MM.1S (cell line): ENCODE measurements at places on chromosomes 6 and 20.

GRCh38 chr6:170537329-170537728 is 15.8 kb downstream of the PSMB1 start:
- DNase-seq = no peak

GRCh38 chr6:92130944-92131343 is 1288.4 kb downstream of the EPHA7 start:
- no peak for DNase-seq

- DNase-seq = no peak
These were observed 1.1 kb downstream of the GNL1 start for GRCh38 chr6:30554962-30555815.

- DNase-seq = no peak
These were observed 18.0 kb downstream of the FOXO3 start for GRCh38 chr6:108578595-108579327.

GRCh38 chr6:14193524-14193923 is 76.0 kb downstream of the CD83 start:
- no peak for DNase-seq
